ENCODE measurements at places on chromosomes 16 and 17.

GRCh38 chr17:73043686-73044581 is 48.6 kb downstream of the SLC39A11 start:
- DNase-seq = no peak

GRCh38 chr16:82282662-82283061 is 112.6 kb upstream of the MPHOSPH6 start:
- no peak for DNase-seq

- DNase-seq = no peak
Observed at GRCh38 chr17:78316867-78317789, 42.7 kb downstream of the SOCS3 start.

- peak; percentile 81 for DNase-seq
Observed at GRCh38 chr17:81429821-81430551, 34.7 kb downstream of the BAHCC1 start.

DNA sequence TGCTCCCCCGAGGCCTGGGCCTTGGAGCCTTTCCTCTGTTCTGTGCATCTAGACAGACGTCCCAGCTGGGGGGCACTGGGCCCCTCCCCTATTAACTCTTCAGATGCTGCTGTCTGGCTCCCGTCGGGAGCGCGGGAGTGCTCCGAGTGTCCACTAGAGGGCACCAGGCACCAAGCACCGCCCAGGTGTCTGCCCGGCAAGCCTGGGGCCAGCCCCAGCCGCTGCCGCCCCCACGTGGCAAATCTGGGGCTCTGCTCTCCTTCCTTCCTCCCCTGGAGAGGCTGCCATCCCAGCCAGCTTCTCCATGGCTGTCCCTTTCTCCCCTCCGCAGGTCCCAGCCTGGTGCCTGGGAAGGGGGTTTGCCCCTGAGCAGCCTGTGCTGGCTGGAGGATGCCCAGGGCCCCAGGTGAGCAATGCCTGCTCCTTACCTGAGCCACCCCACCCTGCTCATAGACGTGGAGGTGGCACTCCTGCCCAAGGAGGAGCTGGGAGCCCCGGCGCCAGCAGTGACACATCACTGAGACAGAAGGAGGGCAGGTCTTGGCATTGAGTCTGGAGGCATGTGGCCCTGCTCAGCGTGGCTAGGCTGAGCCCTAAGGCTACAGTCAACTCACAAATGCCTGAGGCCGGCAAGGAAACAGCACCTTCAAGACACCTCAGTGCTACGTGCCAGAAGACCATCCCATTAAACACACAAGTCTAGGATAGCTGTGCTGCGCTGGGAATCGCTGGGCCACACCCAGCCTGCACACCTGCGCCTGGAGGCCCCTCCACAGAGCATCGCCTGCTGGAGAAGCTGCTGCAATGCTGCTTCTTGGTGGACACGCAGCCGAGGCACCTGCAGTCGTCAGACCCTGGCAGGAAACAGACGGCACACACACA is 19.7 kb downstream of the TMEM235 start:
- DNase-seq = peak; percentile 59

GRCh38 chr16:67254801-67255552 is 6.2 kb downstream of the SLC9A5 start:
- no peak for DNase-seq

DNA sequence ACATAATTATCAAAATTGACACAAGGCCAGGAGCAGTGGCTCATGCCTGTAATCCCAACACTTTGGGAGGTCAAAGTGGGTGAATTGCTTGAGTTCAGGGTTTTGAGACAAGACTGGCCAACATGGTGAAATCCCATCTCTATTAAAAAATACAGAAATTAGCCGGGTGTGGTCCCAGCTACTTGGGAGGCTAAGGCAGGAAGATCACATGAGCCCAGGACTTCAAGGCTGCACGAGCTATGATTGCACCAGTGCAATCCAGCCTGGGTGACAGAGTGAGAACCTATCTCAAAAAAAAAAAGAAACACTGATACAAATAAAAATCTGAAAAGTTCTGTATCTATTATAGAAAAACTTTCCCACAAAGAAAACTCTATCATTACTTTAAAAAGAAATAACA is 15.5 kb downstream of the MYH10 start:
- DNase-seq = no peak

GRCh38 chr16:2799205-2799858 is 1.1 kb downstream of the PRSS41 start:
- DNase-seq = no peak

- DNase-seq = no peak
Observed at GRCh38 chr17:6096201-6097004, 26.2 kb downstream of the WSCD1 start.

DNA sequence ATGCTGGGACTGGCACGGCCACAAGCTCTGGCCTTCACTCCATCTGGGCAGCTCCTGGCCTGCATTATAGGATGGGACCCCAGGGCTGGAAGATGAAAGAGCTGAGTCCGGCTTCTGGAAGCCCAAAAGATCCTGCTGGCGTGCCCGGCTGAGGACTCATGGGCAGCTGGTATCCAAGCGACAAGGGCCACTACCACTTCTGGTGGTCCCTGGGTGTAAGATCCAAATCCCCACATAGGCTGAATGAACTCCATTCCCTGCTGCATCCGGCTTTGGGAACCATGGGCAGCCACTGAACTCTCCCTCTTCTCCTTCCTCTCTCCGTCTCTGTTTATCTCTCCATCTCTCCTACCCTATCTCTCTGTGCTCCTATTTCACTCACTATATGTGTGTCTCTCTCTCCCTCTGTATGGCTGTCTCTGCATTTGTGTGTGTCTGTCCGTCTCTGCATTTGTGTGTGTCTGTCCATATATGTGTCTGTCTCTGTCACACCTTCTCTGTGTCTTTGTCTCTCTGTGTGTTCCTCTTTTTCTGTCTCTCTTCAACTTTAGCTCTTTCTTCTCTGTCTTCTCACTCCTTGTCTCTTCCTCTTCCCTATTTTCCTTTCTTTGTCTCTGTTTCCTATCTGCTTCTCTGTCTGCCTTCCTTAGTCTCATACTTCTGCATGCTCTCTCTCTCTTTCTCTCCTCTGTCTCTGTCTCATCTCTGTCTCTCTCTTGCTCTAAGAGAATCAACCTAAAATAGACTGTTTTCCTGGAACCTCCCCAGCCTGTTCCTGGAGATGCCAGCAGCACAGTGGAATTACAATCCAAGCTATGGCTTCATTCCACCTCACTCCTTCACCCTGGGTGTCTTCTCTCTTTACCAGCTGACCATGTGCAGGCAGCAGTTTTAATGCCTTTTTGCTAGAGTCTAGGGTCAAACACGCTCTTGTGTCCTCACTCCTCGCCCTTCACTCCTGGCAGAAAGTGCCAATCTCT is 60.4 kb upstream of the IRX6 start:
- DNase-seq = no peak

- DNase-seq = no peak
Observed at GRCh38 chr17:1907909-1908698, 78.3 kb downstream of the RPA1 start.

DNA sequence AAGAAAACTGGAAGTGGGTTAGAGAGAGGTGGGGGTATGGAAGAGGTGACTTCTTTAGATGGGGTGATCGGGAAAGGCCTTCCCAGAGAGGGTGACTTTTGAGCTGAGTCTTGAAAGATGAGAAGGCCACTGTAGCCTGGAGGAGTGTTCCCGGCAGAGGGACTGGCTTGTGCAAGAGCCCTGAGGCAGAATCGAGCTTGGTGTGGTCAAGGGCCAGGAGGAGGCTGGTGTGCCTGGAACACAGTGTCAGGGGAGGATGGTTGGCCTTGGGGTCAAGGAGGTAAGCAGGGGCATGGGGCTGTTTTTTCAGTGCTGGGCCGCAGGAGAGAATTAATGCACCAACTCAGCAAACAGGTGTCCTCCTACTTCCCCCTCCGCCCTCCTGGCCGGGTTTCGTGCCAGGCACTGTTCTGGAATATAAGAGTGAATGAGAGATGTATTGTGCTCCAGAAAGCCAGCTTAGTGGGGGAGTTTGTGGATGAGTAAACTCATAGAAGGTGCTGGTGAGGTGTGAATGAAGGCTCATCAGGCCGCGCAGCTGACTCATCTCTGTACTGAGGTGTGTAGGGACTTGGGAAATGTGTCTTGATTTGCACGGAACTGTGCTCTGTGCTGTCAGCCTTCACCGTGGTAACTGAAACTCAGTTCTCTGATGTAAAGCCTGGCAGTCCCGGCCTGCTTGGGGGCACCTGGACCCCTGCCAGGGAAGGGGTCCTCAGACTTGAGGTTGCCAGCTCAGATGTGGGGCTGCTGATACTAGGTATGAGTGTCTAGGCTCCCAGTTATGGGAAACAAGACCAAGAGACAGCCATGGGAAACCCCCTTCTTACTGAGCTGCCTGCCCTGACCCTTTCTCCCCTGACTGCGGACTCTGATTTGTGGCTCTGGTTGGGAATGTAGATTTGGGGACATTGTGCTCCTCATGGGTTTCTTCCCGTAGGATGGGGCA is 15.3 kb downstream of the KSR1 start:
- DNase-seq = no peak

DNA sequence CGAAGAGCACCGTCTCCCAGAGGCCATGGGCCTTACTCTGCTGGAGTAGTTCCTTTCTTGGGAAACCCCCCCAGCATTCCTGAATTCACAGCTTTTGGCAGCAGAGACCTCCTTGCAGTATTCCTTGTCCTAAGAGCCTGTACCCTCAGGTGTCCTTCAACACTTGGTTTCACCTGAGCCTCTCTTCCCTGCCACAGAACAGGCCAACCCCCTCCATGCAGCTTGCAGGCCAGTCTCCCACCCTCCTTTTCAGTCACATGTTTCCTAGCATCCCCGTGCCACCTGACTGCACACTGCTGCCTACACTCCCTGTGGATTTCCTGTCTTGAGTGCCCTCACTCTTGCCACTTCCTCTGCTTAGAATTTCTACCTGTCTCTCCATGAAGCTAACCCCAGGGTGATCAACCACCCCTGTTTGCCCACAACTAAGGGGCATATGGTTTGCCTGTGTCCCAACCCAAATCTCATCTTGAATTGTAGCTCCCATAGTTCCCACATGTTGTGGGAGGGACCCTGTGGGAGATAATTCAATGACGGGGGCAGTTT is 65.5 kb downstream of the DYNLRB2 start:
- no peak for DNase-seq

DNA sequence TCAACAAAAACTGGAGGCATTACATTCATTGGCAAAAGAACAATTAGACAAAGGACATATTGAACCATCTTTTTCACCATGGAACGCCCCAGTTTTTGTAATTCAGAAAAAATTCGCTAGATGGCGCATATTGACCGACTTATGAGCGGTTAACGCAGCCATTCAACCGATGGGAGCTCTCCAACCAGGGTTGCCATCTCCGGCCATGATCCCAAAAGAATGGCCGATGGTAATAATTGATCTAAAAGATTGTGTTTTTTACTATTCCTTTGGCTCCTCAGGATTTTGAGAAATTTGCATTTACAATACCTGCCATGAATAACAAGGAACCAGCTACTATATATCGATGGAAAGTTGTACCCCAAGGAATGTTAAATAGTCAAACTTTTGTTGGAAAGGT is 21.4 kb downstream of the ALOX15B start:
- DNase-seq = peak; percentile 31

- DNase-seq = no peak
Observed at GRCh38 chr16:57889522-57889921, 81.4 kb downstream of the CNGB1 start.

GRCh38 chr17:14373614-14374259 is 72.9 kb downstream of the HS3ST3B1 start:
- DNase-seq = no peak

DNA sequence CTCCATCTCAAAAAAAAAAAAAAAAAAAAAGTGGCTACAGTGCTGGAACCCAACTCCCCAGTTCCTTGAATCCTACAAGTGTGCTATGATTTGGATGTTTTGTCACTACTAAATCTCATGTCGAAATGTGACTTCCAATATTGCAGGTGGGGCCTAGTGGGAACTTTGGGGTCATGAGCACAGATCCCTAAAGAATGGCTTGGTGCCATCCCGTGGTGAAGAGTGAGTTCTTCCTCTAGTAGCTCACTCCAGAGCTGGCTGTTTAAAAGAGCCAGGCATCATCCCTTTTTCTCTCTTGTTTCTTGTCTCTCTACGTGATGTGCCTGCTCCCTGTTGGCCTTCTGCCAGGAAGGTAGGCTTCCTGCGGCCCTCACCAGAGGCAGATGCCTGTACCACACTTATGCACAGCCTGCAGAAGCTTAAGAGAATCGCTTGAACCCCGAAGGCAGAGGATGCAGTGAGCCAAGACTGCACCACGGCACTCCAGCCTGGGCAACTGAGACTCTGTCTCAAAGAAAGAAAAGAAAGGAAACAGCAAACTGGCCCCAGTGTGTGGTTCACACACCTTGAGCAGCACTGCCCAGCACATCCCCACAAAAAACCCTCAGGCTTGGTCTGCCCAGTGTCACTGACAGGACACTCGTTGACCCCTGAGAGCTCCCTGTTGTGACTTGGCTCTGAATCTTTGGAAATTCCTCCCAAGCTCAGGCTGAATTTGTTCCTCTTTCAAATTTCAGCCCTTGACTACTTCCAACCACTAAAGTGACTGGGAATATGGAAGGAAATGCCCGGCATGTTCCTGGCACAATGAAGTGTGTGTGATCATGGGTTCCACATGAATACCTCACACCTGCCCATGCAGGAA is 3.1 kb downstream of the MT1E start:
- no peak for DNase-seq

DNA sequence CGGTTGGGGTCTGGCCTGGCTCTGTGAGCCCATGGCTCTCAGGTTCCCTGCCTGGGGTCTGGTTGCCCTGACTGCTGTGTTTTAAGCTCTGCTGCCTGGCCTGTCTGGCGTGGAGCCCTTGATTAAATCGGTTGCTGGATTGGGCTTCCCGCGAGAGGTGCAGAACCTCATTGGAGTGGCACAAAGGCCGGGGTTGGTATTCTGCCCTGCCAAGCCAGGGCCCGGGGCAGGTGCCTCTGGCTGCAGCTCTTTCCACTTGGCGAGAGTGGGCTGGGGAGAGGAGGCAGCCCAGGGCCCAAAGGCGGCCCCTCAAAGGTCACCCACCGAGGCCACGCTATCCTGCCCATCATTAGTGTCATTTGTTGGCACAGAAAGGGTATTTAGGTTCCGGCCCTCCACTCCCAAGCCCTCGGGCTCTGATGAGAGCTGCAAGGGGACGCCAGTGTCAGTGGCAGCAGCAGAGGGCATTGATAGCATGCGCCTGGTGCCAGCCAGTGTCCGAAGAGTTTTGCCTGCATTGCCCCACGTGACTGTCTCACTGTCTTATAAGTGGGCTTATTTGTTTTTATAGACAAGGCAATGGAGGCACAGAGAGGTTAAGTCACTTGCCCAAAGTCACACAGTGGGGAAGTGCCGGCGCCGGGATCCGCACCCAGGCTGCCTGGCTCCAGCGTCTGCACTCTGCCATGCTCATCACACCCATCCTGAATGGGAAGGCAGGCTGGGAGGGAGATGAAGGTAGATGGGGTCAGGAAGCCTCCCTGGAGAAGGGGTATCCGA is 68.0 kb upstream of the CIBAR2 start:
- DNase-seq = no peak

DNA sequence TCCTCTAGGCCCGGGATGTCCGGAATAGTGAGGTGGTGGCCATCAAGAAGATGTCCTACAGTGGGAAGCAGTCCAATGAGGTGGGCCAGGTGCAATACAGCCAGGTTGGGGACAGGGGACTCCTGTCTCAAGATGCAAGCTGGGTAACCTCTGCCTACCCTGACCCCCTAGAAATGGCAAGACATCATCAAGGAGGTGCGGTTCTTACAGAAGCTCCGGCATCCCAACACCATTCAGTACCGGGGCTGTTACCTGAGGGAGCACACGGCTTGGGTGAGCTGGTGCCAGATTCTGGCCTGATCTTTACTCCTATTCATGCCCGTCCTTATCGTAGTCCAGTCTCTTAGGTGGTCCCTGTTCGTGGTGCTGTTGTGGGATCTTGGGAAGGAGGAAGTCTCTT is 4.4 kb downstream of the TAOK2 start:
- DNase-seq = no peak

GRCh38 chr16:83609178-83609577 is 198.6 kb upstream of the HSBP1 start:
- no peak for DNase-seq

GRCh38 chr17:47879776-47880454 is 16.1 kb upstream of the SP2 start:
- DNase-seq = no peak

Measured in hypothalamus (tissue), 51 donors.